Erythroblast (primary cell): ENCODE measurements at places on chromosomes 3 and 15.

DNA sequence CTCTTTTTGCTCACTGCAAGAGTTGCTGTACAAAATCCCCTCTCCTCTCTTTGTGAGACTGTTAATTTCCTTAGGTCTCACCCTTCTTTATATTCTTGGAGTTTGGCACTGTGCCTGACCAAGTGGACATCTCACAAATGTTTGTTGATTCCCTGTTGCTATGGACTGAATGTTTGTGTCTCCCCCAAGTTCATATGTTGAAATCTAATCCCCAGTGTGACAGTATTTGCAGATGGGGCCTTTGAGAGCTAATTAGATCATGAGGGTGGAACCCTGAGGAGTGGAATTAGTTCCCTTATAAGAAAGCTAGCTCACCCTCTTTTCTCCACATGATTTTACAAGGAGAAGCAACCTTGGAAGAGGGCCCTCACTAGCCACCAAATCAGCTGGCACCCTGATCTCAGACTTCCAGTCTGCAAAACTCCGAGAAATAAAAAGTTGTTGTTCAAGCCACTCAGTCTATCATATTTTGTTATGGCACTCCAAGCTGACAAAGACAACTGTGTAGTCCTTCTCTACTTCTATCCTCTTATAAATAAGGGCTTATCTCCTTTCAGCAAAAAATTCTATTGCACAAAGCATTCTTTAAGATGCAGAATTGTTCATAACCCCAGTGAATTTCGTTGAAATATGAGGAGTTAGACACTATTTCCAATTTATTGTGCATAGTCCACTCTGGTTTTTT lies 65.5 kb upstream of the NPHP3 start:
- DNase-seq, result peak; percentile 18

- no peak for DNase-seq
Measured at GRCh38 chr3:150899141-150899540, 6.1 kb downstream of the MINDY4B start.

- DNase-seq, result no peak
Measured at GRCh38 chr15:84905016-84905916, 20.8 kb downstream of the SLC28A1 start.

GRCh38 chr3:167899093-167899492 lies 163.6 kb downstream of the SERPINI1 start:
- DNase-seq, result no peak

DNA sequence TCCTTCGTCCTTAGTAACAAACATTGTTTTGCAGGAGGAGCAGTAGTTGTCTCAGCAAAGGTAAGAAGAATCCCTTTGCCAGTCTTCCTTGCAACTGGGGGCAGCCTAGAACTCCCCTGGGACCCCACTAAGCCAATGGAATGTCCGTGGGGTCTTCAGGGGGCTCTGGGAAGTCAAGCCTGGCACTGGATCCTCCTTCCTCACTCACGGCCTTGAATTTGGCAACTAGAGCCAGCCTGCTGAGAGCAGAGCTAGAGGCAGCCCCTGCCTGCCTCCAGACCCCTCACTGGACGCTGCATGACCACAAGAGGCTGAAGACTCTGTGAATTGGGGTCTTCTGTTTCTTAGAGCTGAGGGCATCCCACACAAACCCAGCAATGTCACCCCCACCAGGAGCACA lies 18.6 kb upstream of the PRR23E start:
- DNase-seq, result no peak

DNA sequence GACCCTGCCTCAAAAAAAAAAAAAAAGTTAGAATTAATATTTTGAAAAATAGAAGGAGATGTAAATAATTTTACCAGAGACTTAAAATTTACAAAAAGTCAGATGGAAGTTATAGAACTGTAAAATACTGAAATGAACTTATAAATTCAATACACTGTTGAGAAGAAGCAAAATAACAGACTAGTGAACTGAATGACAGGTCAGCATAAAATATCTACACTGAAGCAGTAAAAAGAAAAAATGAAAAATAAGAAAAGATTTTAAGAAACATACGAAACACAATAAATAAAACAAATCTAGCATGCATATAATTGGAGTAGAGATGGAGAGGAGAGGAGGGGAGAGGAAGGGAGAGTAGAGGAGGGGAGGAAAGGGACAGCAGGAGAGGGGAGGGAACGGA lies 33.3 kb upstream of the TP63 start:
- no peak for DNase-seq

GRCh38 chr15:75926931-75927330 lies 23.3 kb downstream of the FBXO22 start:
- no peak for DNase-seq

DNA sequence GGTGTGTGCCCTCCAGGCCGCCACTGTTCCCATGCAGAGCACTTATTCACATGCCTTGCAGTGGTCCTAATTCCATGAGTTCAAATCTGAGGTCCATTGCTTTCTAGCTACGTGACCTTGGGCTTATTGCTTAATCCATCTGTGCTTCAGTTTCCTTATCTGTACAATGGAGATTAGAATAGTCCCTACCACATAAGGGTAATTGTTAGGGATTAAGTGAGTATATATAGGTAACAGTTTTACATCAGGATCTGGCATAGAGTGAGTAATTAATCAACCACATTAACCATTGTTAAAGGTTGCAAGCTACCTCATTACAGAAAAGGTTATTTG lies 7.6 kb downstream of the CPN2 start:
- DNase-seq, result no peak

GRCh38 chr3:114552527-114552812 lies 258.6 kb downstream of the TIGIT start:
- no peak for DNase-seq

- no peak for DNase-seq
Measured at GRCh38 chr15:31163769-31164572, 62.4 kb upstream of the TRPM1 start.

GRCh38 chr3:45226206-45226915 lies at the start of gene TMEM158:
Gene TMEM158 (minus strand): TSS chr3:45226287. CDS start chr3:45226027, 260 bp downstream.
- DNase-seq, result peak; percentile 76

- DNase-seq, result no peak
Measured at GRCh38 chr15:61057376-61057775, 171.7 kb downstream of the RORA start.
